ENCODE measurements at places on chromosomes 3 and 15.

- no peak for DNase-seq
These were observed 14.6 kb downstream of the ACAD11 start for GRCh38 chr3:132645058-132645457.

- no peak for DNase-seq
These were observed 68.7 kb downstream of the CGNL1 start for GRCh38 chr15:57444877-57445513.

DNA sequence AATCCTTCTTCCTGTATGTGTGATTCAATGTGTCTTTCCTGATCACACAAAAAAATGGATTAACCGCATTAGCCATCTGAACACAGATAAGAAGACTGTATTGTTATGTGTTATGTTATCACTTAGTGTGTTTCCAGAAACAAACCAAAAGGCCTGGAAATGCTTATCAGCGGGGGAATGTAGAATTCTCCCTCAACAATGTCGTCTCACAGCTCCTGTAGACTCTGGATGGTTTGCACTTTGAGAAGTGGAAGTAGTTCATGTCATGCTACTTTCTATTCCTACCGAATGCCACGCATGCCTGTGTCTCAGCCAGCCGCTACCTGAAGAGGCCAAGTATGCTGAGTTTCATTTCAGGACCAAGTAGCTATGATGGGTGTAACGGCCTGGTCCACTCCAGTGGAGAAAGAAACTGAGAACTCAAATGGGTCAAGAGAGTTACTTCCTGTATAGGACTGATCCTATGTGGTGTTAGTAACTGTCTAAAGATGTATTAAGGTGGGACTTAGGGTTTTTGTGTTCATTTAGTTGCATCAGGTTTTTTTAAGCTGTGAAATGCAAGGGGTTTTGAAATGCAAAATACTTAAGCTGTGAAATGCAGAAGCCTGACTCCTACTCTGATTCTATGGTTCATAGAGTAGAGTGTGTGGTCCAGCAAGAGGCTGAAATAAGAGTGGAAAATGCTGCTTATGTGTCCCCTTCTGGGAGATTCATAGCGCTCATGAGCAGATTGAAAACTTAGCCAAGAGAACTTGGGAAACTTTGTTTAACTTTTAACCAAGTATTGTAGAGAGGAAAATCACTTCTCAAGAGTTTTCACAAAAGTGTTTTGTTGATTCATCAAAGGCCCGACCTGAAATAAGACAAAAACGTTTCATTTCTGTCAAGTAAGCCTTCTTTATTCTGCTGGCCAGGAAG is 118.5 kb upstream of the LMOD3 start:
- no peak for DNase-seq

DNA sequence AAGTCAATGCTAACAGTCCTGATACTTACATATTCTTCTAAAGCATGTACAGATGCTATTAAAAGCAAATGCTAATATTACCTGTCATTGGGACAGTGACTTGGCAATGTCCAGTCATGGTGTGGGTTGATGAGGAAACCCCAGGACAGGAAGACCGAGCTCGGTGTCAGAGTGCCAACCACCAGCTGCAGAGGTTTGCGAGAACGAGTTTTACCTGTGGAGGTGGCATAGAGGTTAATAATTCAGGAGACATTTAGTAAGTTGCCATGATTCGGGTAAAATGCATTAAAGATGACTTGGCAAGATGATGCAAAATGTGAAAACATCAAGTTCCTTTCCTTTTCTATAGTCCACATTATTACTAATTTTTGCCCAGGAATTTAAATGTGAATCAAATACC is 94.5 kb downstream of the ABI3BP start:
- DNase-seq = no peak
